A549 treated with DMSO at 1 μM for 4 hours (cell line): ENCODE measurements at places on chromosomes 1 and 21. TPM values are rescaled to one million over a fixed set of nuclear protein-coding genes. Genes with fewer than 3 reads are reported as not detected.

OPRD1 gene
- total RNA-seq, result 0.03 to 0.06 TPM (median 0.05 TPM) in 5 replicates

MYBPH gene
- total RNA-seq, result not detected in 5 replicates

ELAPOR1 gene
- 0.41 to 0.96 TPM (median 0.55 TPM) in 5 replicates for total RNA-seq

OR2T29 gene
- total RNA-seq, result not detected in 5 replicates

RABGAP1L gene
- 4.5 to 6.3 TPM (median 5.7 TPM) in 5 replicates for total RNA-seq

RIMKLA gene
- total RNA-seq, result 0.44 to 0.97 TPM (median 0.85 TPM) in 5 replicates

FNDC5 gene
- total RNA-seq, result 0.38 to 0.75 TPM (median 0.53 TPM) in 5 replicates

KLHDC7A gene
- total RNA-seq, result 1.2 to 2.1 TPM (median 1.5 TPM) in 5 replicates

OR2L8 gene
- total RNA-seq, result not detected in 5 replicates

HTR6 gene
- total RNA-seq, result 0.07 to 0.18 TPM (median 0.17 TPM) in 5 replicates

TOE1 gene
- 12.3 to 14.6 TPM (median 14.3 TPM) in 5 replicates for total RNA-seq

TNFRSF14 gene
- 0.07 to 0.21 TPM (median 0.21 TPM) in 5 replicates for total RNA-seq

TAL1 gene
- total RNA-seq, result not detected in 5 replicates

IGSF5 gene
- total RNA-seq, result not detected in 5 replicates

PAQR6 gene
- 3.2 to 3.9 TPM (median 3.8 TPM) in 5 replicates for total RNA-seq

C1orf74 gene
- 1.3 to 2.1 TPM (median 1.8 TPM) in 5 replicates for total RNA-seq

SPOCD1 gene
- 4.6 to 8.0 TPM (median 5.0 TPM) in 5 replicates for total RNA-seq

GJC2 gene
- 0.28 to 0.42 TPM (median 0.39 TPM) in 5 replicates for total RNA-seq

TMPRSS15 gene
- not detected in 5 replicates for total RNA-seq

CD34 gene
- total RNA-seq, result not detected in 5 replicates

CLCC1 gene
- total RNA-seq, result 12.2 to 19.6 TPM (median 18.6 TPM) in 5 replicates

CD53 gene
- not detected in 5 replicates for total RNA-seq

DIO1 gene
- not detected in 5 replicates for total RNA-seq

TFF1 gene
- total RNA-seq, result 24.2 to 31.5 TPM (median 30.5 TPM) in 5 replicates

ARHGEF10L gene
- 5.7 to 7.8 TPM (median 6.8 TPM) in 5 replicates for total RNA-seq

SPRR2F gene
- total RNA-seq, result not detected in 5 replicates

B3GALT5 gene
- 0.27 to 0.39 TPM (median 0.34 TPM) in 5 replicates for total RNA-seq

CACNA1E gene
- 0.01 TPM in 1 of 5 replicates, not detected in the others for total RNA-seq

PLA2G4A gene
- total RNA-seq, result 9.6 to 14.1 TPM (median 11.7 TPM) in 5 replicates

SELENBP1 gene
- 5.8 to 6.2 TPM (median 5.8 TPM) in 5 replicates for total RNA-seq

RWDD3 gene
- 9.7 to 11.7 TPM (median 10.5 TPM) in 5 replicates for total RNA-seq

NHLH1 gene
- 0.33 to 0.71 TPM (median 0.38 TPM) in 5 replicates for total RNA-seq
